ENCODE measurements at places on chromosomes 3 and 15.

GRCh38 chr3:184030536-184030935 is 1.0 kb upstream of the HTR3D start:
- DNase-seq, result no peak

DNA sequence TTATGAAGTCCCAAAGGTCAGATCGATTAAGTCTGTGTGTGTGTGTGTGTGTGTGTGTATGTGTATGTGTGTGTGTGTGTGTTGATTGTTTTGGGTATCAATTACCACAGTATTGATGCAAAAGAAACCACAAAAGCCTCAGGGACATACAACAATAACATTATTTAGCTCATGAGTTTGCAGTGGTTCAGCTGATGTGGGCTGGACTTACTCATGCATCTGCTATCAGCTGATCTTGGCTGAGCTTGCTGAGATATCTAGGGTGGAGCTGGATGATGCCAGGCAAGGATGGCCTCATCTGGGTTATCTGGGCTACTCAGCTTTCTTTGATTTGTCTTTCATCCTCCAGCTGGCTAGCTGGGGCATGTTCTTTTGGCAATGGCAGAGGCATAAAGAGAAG is 82.4 kb upstream of the PRR23C start:
- DNase-seq, result no peak

GRCh38 chr3:173617490-173617889 is 219.9 kb downstream of the NLGN1 start:
- DNase-seq, result no peak

- peak; percentile 35 for DNase-seq
Measured at GRCh38 chr3:50345586-50346234, at the start of gene ZMYND10. ZMYND10 (minus strand) TSS chr3:50345732; CDS start chr3:50345579, 153 bp downstream.

DNA sequence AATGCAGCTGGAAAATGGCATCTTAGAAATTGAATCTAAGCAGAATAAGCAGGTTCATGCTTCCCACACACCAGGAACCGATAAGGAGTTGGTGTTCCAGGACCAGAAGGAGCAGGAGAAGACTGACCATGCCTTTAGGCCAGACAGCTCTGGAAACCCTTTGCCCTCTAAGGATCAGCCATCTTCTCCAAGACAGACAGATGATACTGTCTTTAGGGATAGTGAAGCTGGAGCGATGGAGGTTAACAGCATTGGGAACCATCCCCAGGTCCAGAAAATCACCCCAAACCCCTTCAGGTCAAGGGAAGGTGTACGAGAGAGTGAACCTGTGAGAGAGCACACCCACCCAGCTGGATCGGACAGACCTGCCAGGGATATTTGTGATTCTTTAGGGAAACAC is 49.2 kb downstream of the CDAN1 start:
- no peak for DNase-seq

DNA sequence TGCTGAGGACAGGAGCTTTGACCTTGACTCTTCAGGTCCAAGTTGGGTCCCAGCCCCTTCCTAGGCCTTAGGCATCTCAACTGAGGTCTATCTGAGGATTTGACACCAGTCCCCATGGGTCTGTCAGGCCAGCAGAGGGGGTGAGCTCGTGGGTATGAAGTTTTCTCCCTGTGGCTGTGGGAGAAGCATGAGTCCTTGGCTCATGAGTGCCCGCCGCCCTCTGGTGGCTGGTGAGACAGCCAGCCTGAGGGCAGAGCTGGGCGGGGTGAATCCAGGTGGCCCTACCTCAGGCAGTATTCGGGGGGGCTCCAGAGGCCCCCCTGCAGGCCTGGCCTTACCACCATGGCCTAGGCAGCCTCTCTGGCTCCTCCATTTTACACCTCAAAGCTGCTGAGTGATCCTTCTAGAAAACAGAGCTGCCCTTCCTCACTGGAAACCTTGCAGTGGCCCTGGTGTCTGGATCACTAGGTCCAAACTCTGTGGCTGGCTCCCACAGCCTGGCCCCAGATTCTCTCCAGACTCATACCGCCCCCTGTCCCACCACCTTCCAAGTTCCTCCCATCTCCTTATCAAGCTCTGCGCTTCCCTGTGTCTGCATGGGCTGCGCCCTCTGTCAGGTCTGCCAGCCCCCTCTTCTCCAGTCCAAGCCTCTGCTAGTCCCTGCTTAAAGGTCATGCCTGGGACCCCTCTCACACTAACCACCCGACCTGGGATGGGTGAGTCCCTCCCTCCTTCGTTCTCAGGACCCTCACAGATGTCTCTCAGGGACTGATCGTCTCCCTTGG is 16.1 kb downstream of the SH2D7 start:
- DNase-seq, result peak; percentile 71

- no peak for DNase-seq
Measured at GRCh38 chr3:78858174-78858573, 909.6 kb downstream of the ROBO1 start.

- DNase-seq, result no peak
Measured at GRCh38 chr3:29384640-29385039, 103.8 kb downstream of the RBMS3 start.

GRCh38 chr15:82551646-82552247 is 11.5 kb upstream of the RPS17 start:
- DNase-seq, result no peak

DNA sequence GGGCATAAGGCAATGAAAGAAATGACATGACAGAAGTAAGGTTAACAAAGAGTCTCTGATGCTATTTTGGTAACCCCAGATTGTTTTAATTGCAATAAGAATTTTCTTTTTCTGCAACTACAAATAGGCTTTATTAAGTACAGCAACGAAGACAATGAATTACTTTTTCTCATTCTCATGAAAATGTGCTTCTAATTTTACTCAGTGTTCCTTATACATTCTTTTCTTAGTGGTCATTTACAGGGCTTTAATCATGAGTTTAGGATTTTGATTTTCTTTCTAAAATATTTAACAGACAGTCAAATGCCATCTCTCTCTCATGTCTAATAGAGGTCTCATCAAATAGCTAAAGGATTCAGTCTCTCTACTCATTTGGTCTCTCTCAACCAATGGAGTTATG is 452.1 kb downstream of the RAP2B start:
- no peak for DNase-seq

GRCh38 chr3:178618896-178619295 is 82.7 kb downstream of the KCNMB2 start:
- no peak for DNase-seq

DNA sequence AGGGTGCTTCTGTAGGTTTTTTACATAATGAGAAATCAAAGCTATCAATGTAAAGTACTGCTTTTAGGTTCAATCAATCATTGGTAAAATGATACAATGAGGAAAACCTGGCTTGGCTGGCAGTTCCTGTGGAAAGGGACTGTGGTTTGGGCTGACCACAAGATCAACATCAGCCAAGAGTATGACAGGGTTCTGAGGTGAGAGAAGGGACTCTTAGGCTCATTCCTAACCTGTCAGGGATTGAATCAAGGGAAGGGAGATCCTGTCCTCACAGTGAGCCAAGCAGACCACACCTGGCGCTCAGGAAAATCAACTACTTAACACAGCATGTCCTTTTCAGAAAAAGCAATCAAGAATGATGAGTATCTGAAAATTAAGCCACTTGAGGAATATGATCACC is 111.1 kb downstream of the MAGI1 start:
- no peak for DNase-seq

All from activated CD8-positive, alpha-beta memory T cell treated with anti-CD3 and anti-CD28 coated beads for 4 hours (primary cell).